ENCODE measurements at places on chromosomes 1 and 21.

GRCh38 chr21:39055167-39055767 is 128.0 kb downstream of the PSMG1 start:
- DNase-seq: no peak

- no peak for DNase-seq
Measured at GRCh38 chr1:17013491-17014320, 2.0 kb upstream of the ATP13A2 start.

DNA sequence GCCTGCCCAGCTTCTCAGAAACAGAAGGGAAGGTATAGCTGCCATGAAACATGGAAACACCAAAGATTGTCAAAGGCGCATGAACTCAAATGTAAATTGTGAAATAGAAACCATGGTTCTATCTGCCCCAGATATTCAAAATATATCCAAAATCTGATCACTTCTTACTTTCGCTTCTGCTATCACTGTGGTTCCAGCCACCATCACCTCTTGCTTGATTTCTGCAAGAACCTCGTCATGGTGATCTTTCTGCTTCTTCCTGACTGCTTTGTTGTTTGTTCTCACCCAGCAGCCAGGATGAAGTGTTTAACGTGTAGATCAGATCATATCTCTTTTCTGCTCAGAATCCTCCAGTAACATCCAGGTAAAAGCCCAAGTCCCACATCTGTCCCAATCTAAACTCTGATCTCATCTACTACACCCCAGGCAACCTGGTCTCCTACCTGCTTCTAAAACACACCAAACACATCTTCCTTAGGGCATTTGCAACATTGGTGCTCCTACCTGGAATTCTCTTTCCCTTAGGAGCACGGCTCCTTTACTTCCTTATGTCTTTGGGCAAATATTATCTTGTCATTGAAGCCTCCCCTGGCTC is 10.5 kb upstream of the LMO4 start:
- no peak for DNase-seq

DNA sequence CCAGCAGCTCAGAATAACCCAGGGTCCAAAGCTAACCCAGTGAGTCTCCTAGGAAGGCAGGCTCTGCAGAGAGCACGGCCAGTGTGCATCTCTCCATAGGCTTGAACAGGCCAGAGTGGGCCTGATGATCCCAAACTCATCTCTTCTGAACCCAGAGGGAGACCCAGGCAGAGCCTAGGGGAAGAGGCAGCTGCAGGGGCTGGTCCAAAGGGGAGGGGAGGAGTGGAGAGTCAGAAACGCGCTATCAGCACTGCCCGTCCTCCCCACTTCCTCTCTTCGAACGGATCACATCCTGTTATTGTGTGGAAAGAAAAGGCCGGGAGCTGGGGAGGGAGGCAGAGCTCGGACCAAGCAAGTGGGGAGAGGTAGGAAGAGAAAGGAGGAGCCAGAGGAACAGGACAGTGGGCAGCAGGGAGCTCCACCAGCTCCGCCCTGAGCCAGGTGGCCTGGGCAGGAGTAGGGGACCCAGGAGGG is 20.2 kb downstream of the TAL1 start:
- no peak for DNase-seq

- peak; percentile 51 for DNase-seq
Measured at GRCh38 chr1:172662464-172663109, 3.7 kb downstream of the FASLG start.
